DND-41 (cell line): ENCODE measurements at places on chromosomes 1 and 21.

GRCh38 chr1:53552981-53553733, 94.0 kb downstream of the DMRTB1 start:
- no peak overlapping the region for H3K27ac ChIP-seq
- no peak for DNase-seq
- H3K4me1 ChIP-seq, result no peaks in the 10 kb centered on the region
- peaks cover 8% of the 10 kb centered on the region for H3K27me3 ChIP-seq
- H3K36me3 ChIP-seq, result no peaks in the 10 kb centered on the region
- no peak overlapping the region for H3K4me3 ChIP-seq

DNA sequence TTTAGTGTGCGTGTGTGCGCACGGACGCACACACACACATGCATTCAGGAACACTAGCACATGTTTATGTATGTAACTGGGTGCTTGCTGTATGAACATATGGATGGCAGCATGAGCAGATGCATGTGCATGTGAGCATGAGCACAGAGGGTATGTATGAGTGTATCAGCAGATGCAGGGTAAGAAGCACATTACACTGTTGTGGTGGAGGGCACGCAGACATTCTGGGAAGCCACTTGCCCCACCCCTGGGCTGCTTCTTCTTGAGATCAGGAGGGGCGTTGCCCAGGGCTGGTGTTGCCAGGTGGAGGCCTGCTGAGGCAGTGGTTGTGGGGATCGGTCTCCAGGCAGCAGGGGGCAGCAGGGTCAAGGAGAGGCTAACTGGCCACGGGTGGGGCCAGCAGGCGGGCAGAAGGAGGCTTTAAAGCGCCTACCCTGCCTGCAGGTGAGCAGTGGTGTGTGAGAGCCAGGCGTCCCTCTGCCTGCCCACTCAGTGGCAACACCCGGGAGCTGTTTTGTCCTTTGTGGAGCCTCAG, 3.9 kb upstream of the P3R3URF start:
- no peaks in the 10 kb centered on the region for H3K27me3 ChIP-seq
- H3K36me3 ChIP-seq, result no peaks in the 10 kb centered on the region
- H3K4me1 ChIP-seq, result peaks cover 16% of the 10 kb centered on the region
- DNase-seq, result no peak

GRCh38 chr1:6688757-6689156, 12.9 kb downstream of the DNAJC11 start:
- DNase-seq, result no peak
- peaks cover 7% of the 10 kb centered on the region; the same call in 1 of the 2 replicates for H3K36me3 ChIP-seq

- no peaks in the 10 kb centered on the region for H3K36me3 ChIP-seq
- no peak overlapping the region for H3K27ac ChIP-seq
- no peaks in the 10 kb centered on the region for H3K27me3 ChIP-seq
- no peak for DNase-seq
- peaks cover 9% of the 10 kb centered on the region for H3K4me1 ChIP-seq
Observed at GRCh38 chr1:172040466-172040865, 199.2 kb downstream of the DNM3 start.

GRCh38 chr1:116534014-116534739, 36.6 kb downstream of the CD58 start:
- H3K27ac ChIP-seq, result no peak overlapping the region
- no peak overlapping the region for H3K4me3 ChIP-seq
- H3K27me3 ChIP-seq, result no peaks in the 10 kb centered on the region
- peaks cover 68% of the 10 kb centered on the region for H3K36me3 ChIP-seq
- DNase-seq, result no peak
- no peaks in the 10 kb centered on the region for H3K4me1 ChIP-seq

DNA sequence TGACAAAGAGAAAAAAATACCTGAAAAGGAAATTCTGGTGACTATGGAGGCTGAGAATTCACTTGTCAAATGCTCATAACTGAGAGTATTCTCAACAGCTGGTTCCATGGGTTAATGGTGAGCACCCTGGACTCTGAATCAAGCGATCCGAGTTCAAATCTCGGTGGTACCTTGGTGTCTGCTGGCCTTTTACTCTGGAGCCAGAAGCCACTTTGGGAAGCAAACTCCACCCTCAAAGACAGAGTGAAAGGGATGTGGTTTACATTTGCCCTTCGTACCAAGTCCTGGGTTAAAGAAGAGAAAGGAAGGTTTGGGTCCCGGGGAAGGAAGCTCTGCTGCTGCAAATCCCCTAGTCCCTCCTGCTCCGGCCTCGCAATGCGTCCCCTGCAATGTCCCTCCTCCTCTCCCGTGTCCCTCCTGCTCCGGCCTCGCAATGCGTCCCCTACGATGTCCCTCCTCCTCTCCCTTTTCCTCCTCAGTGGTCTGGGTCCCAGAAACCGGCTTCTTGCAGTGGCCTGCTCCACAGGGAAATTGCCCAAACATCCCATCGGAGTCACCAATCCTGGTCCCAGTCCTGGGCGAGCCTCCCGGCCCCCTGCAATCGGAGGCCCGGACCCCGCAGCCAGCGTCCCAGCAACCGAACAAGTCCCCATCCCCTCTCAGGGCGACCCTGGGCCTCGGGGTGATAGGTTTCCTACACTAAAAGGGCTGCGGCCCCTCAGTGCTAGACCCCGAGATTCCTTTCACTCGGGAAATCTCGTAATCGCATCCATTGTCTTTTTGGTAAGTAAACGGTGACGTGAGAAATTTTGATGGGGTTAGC, 129.4 kb downstream of the PPIAL4G start:
- no peak for DNase-seq
- H3K4me1 ChIP-seq, result no peaks in the 10 kb centered on the region
- H3K27me3 ChIP-seq, result peaks cover 7% of the 10 kb centered on the region
- no peak overlapping the region for H3K27ac ChIP-seq
- no peak overlapping the region for H3K4me3 ChIP-seq
- no peaks in the 10 kb centered on the region for H3K36me3 ChIP-seq

- H3K4me3 ChIP-seq, result no peak overlapping the region
- H3K27ac ChIP-seq, result no peak overlapping the region
- H3K27me3 ChIP-seq, result no peaks in the 10 kb centered on the region
- no peak for DNase-seq
- no peaks in the 10 kb centered on the region for H3K4me1 ChIP-seq
Observed at GRCh38 chr21:44485254-44485793, 30.0 kb downstream of the LRRC3 start.

DNA sequence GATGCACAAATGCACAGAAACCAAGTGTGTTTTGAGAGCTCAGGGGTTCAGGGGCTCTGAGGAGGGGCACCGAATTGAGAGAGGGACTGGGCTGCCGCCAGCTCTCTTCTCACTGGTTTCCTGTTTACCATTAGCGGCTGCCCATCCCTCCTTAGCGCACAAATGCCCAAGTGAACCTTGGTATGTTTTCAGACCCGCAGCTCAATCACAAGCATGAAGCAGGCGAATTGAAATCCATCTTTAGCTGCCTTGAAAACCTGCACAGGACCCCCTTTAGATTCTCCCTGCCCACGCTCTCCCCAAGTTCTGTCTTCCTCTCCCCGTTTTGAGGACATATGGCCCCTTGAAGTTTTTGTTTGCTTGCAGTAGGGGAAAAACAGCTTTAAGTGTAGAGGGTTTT, 61.1 kb upstream of the ACOT11 start:
- no peaks in the 10 kb centered on the region for H3K27me3 ChIP-seq
- peaks cover 56% of the 10 kb centered on the region for H3K4me1 ChIP-seq
- peak overlapping the region; percentile 88 for H3K27ac ChIP-seq
- peak; percentile 58 for DNase-seq

DNA sequence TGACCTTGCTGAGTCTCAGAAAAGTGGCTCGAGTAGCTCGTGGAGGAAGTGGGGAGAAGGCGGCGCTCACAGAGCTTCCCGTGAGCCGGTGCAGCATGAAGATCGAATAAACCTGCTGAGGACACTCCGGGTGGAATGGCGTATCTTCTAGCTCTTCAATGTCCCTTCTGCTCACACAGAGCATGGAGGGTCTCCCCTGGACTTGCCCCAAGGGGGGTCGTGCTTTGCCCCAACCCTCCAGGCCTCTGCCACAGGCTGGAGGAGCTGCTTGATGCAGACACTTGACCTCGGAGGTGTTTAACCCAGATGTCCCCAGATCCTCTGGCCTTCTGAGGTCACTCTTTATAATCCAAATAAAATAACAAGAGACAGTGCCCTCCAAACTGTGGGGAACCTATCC, 2.2 kb upstream of the KRTAP10-12 start:
- no peak overlapping the region for H3K4me3 ChIP-seq
- DNase-seq, result no peak
- H3K36me3 ChIP-seq, result no peaks in the 10 kb centered on the region
- no peaks in the 10 kb centered on the region for H3K4me1 ChIP-seq
- peaks cover under 1% of the 10 kb centered on the region for H3K27me3 ChIP-seq

DNA sequence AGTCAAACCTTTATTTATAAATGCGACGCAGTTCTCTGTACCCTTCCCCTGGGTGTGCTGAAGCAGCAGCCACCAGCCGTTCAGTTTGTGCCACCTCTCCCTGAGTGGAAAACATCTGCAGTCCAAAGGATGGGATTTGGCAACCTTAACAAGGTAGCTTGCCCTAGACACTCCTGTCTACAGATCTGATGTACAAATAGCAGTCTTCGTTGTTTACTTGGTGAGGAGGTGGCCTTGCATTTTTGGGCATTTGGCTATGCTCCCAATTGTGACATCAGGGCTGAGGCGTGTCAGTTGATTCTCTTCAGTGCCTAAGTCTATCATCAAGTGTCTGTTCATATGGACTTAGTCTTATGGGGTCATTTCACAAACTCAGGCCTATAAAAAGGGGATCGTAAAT, 59.8 kb downstream of the KDM1A start:
- no peaks in the 10 kb centered on the region for H3K4me1 ChIP-seq
- H3K4me3 ChIP-seq, result no peak overlapping the region
- no peak overlapping the region for H3K27ac ChIP-seq
- no peak for DNase-seq
- peaks cover 89% of the 10 kb centered on the region for H3K36me3 ChIP-seq

DNA sequence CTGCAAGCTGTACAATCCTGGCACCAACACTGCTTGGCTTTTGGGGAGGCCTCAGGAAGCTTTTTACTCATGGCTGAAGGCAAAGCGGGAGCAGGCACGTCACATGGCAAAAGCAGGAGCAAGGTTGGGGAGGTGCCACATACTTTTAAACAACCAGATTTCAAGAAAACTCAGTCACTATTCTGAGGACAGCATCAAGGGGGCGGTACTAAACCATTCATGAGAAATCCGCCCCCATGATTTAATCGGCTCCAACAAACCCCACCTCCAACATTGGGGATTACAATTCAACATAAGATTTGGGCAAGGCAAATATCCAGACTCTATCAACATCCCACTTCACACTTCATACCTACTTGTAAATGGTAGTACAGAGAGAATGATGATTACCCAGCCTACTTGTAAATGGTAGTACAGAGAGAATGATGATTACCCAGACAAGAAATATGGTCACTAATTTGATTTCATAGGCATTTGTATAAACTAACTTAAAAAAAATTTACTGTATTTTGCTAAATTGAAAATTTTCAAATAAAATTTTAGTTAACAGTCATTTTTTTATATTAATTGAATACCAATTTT, 24.9 kb downstream of the ATP5PF start:
- no peaks in the 10 kb centered on the region for H3K4me1 ChIP-seq
- no peak overlapping the region for H3K27ac ChIP-seq
- no peaks in the 10 kb centered on the region for H3K27me3 ChIP-seq
- no peak overlapping the region for H3K4me3 ChIP-seq

GRCh38 chr1:37867784-37868183, 8.4 kb upstream of the MTF1 start:
- no peaks in the 10 kb centered on the region for H3K4me1 ChIP-seq
- H3K36me3 ChIP-seq, result peaks cover 44% of the 10 kb centered on the region
- DNase-seq, result no peak
- no peak overlapping the region for H3K27ac ChIP-seq
- no peak overlapping the region for H3K4me3 ChIP-seq

DNA sequence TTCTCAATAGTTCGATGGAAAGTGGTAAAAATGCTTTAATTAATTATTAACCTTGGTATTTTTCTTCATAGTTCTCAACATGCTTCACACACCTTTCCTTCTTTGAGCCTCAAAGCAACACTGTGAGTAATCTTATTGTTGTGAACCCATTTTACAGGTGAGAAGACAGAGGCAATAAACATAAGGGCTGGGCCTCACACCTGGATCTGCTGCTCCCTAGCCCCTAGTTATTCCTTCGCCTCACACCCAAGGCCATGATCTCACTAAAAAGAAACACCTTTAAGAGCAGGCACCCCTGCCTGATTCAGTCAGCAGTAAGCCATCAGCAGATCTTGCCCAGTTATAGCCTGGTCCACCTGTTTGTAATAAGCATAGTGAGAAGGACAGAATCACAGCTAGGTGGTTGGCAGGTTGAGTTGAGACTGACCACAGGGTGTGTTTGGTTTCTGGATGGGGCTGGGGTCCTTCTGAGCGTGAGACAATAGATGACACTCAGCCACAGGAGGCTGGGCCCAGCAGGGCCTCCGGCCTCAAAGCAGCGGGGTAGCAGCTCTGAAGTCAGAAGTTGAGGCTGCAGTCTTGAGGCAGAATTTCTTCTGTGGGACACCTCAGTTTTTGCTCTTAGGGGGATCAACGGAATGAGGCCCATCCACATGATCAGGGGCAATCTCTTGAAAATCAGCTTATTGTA, 203.9 kb downstream of the RHOU start:
- H3K36me3 ChIP-seq, result no peaks in the 10 kb centered on the region
- peaks cover 5% of the 10 kb centered on the region for H3K4me1 ChIP-seq
- no peak overlapping the region for H3K4me3 ChIP-seq
- H3K27me3 ChIP-seq, result no peaks in the 10 kb centered on the region
- no peak overlapping the region for H3K27ac ChIP-seq
- DNase-seq, result no peak

DNA sequence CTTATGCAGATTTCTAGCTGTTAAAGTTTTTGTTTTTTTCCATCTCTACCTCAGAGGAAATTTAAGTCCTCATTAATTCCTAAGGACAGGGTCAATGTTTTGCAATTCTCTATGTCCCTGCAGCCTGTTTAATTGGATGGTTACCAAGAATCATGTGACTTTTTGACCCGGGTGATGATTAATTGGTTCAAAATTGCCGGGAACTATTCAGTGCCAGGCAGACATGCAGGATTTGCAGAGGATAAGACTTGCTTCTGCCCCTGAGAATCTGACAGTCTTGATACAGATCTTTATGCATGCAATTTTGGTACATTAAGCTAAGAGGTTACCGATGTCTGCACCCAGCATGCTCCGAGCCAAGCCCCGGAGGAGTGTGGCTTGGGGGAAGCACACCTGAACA, 87.9 kb downstream of the PLPP3 start:
- H3K27me3 ChIP-seq, result no peaks in the 10 kb centered on the region
- H3K36me3 ChIP-seq, result peaks cover 6% of the 10 kb centered on the region; the same call in 1 of the 2 replicates
- no peak for DNase-seq
- H3K4me3 ChIP-seq, result no peak overlapping the region

DNA sequence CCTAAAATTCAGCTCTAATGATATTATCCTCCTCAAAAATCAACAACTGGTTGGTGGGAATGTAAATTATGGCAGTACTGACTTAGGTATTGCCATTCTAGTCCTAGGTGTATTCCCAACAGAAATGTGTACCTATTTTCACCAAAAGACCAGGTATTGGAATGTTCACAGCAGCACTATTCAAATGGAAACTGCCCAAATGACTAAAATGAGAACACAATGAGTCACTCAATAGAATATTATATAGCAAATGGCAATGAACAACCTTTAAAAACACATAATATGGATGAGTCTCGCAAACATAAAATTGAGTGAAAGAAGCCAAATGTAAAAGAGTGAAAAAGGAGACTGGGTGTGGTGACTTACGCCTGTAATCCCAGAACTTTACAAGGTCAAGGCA, 44.9 kb downstream of the GADD45A start:
- no peaks in the 10 kb centered on the region for H3K27me3 ChIP-seq
- peaks cover 41% of the 10 kb centered on the region for H3K4me1 ChIP-seq
- DNase-seq, result no peak

- no peaks in the 10 kb centered on the region for H3K36me3 ChIP-seq
- peaks cover 7% of the 10 kb centered on the region for H3K27me3 ChIP-seq
- H3K4me1 ChIP-seq, result peaks cover 4% of the 10 kb centered on the region; the same call in 1 of the 2 replicates
- no peak overlapping the region for H3K27ac ChIP-seq
- H3K4me3 ChIP-seq, result no peak overlapping the region
- no peak for DNase-seq
Observed at GRCh38 chr1:6427441-6428390, 3.1 kb downstream of the ESPN start.
